ENCODE measurements at places on chromosomes 4 and X. TPM values are rescaled to one million over a fixed set of nuclear protein-coding genes. Genes with fewer than 3 reads are reported as not detected.

GRCh38 chr4:23999714-24000469, 110.0 kb upstream of the PPARGC1A start:
- DNase-seq = no peak
- no peaks in the 10 kb centered on the region for H3K4me1 ChIP-seq
- H3K36me3 ChIP-seq = no peaks in the 10 kb centered on the region
- no peaks in the 10 kb centered on the region for H3K27me3 ChIP-seq
- H3K27ac ChIP-seq = no peak overlapping the region
- no peak overlapping the region for H3K4me3 ChIP-seq

DNA sequence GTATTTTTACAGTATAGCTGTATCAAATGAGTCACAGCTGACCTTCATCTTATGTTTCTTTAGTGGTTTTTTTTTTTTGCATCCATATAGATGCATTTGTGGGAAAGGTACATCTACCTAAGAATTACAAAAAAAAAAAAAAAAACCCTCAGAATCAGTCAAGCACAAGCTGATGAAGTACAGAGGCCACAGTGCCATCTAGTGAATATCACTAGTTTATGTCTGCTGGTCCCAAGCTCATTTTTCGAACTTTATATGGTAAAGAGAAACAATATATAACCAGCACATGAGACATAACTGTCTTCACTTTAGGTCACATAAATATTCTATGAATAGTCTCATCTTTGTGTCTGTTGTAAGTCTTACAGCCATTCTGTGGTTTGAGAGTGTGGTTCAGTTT, 220.1 kb downstream of the DLG3 start:
- no peak overlapping the region for H3K27ac ChIP-seq
- no peaks in the 10 kb centered on the region for H3K4me1 ChIP-seq
- no peaks in the 10 kb centered on the region for H3K36me3 ChIP-seq
- H3K4me3 ChIP-seq = no peak overlapping the region

- DNase-seq = no peak
- H3K4me1 ChIP-seq = no peaks in the 10 kb centered on the region
- H3K27me3 ChIP-seq = no peaks in the 10 kb centered on the region
- H3K27ac ChIP-seq = no peak overlapping the region
- H3K36me3 ChIP-seq = no peaks in the 10 kb centered on the region
Measured at GRCh38 chrX:85903692-85904471, 143.5 kb downstream of the CHM start.

DNA sequence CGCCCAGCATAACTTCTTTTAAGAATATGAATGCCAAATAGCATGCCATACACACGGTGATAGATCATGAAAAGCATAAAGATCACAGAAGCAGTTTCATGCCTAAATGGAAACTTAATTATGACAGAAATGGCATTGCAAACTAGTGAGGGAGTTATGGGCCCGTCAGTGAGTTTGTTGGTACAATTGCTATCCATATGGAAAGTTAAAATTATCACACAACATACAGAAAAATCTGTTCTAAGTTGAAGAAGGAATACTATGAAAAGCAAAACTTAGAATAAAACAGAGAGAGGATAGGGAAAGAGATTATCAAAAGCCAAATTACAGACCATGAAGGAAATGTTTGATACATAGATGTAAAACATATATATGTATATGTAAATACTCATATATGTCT, 30.2 kb upstream of the RAP1GDS1 start:
- no peaks in the 10 kb centered on the region for H3K27me3 ChIP-seq
- no peak overlapping the region for H3K4me3 ChIP-seq
- H3K27ac ChIP-seq = no peak overlapping the region
- H3K4me1 ChIP-seq = no peaks in the 10 kb centered on the region
- H3K36me3 ChIP-seq = no peaks in the 10 kb centered on the region

GRCh38 chr4:37157476-37158167, 86.9 kb upstream of the NWD2 start:
- H3K27ac ChIP-seq = no peak overlapping the region
- H3K4me3 ChIP-seq = no peak overlapping the region

DNA sequence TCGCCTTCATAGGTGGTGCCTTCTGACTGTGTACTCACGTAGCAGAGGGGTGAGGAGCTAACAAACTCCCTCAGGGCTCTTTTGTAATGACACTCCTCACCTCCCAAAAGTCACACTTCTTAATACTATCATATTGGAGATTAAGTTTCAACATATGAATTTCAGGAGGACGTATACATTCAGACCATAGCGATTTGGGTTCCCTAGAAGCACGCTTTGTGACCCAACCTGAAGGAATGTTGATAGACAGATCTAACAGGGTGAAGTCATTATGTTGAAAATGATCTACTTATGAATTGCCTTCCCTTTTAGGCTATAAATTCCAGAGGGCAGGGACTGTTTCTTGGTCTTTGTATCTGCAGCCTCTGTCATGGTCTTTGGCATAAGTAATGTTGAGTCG, 3.2 kb upstream of the KLHL34 start:
- H3K27ac ChIP-seq = no peak overlapping the region
- DNase-seq = no peak
- no peaks in the 10 kb centered on the region for H3K36me3 ChIP-seq
- peaks cover 39% of the 10 kb centered on the region for H3K27me3 ChIP-seq
- no peak overlapping the region for H3K4me3 ChIP-seq
- H3K4me1 ChIP-seq = peaks cover 4% of the 10 kb centered on the region

DNA sequence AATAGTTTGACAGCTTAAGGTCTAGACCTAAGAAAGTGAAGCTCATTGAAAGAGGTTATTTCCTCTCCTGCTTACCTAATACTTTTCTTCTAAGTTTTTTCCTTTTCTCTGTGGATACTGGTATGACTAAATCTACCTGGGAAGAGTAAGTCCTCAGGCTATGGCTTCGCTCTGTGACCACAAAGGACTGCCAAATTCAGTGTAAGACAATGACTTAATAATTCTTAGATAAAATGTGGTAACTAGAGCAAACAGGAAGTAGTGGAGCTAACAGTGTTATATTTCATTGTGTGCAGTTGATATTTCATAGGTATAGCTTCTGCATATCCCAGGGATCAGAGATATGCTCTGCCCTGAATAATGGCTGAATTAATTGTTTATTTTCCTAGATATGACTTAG, 418.9 kb downstream of the CCSER1 start:
- H3K27ac ChIP-seq = no peak overlapping the region
- no peak for DNase-seq
- H3K36me3 ChIP-seq = no peaks in the 10 kb centered on the region
- H3K27me3 ChIP-seq = no peaks in the 10 kb centered on the region
- H3K4me1 ChIP-seq = no peaks in the 10 kb centered on the region

- no peak for DNase-seq
- H3K27me3 ChIP-seq = no peaks in the 10 kb centered on the region
- no peak overlapping the region for H3K27ac ChIP-seq
Measured at GRCh38 chrX:1465286-1466231, 12.8 kb upstream of the ASMTL start.

DNA sequence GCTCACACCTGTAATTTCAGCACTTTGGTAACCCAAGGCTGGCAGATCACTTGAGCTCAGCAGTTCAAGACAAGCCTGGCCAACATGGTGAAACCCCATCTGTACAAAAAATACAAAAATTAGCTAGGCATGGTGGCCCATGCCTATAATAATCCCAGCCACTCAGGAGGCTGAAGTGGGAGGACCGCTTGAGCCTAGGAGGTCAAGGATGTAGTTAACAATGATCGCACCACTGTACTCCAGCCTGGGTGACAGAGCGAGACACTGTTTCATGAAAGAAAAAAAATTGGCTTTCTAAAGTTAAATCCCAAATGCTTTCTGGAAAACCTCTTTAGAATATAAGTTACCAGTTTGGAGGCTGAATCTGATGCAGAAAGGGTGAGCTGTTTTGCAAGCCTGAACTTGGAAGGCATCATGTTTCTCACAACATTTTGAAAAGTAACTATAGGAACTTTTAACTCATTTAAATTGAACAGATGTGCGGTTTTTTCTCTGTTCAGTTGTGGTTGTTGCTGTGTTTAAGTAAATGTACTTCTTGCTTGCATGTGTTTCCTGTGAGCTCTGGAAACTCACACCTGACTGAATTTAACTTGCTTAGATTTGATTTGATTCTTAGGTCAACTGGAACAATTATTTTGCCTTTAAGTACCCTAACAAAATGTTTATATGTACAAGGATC, 39.8 kb upstream of the TMEM131L start:
- no peaks in the 10 kb centered on the region for H3K36me3 ChIP-seq
- no peak overlapping the region for H3K4me3 ChIP-seq
- H3K27me3 ChIP-seq = no peaks in the 10 kb centered on the region

DNA sequence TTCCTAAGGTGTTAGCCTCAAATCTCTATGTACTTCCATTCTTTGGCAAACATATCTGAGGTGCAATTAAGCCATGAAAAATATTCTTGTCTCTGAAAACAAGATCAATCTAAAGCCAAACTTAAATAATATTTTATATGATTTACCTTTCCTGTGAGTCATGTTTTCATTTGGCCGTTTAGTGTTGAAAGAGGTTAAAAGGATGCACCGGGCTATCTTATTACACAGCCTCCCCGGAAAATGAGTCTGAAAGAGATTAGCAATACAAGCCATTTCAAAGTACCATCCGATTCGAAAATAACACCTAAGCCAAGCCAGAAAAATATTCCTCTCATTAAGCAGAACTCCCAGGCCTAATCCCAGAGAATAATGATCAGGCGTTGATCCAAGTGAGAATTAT, 161.5 kb upstream of the EPHA5 start:
- H3K36me3 ChIP-seq = no peaks in the 10 kb centered on the region
- no peaks in the 10 kb centered on the region for H3K4me1 ChIP-seq
- no peaks in the 10 kb centered on the region for H3K27me3 ChIP-seq
- DNase-seq = no peak

Gene LIMCH1
- 5.4 TPM for polyA plus RNA-seq

Gene SOX3
- 0.02 TPM for polyA plus RNA-seq

Gene LPAR4
- 0.16 TPM for polyA plus RNA-seq
